ENCODE measurements at places on chromosomes 11 and 22.

GRCh38 chr11:13761250-13761649, 92.8 kb downstream of the FAR1 start:
- DNase-seq: no peak

DNA sequence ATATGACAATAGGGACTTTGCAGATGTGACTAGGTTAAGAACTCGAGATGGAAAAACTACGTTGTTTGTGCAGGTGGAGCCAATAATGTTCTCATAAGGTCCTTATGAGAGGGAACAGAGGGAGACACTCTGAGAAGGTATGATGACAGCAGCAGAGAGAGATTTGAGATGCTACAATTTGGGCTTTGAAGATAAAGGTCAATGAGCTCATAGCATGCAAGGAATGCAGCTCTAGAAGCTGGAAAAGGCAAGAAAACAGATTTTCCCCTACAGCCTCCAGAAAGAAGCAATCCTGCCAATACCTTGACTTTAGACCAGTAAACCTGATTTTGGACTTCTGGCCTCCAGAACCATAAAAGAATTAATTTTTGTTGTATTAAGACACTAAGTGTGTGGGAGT, 21.1 kb downstream of the FAM76B start:
- no peak for DNase-seq

- DNase-seq: no peak
These were observed 28.2 kb upstream of the OPCML start for GRCh38 chr11:133560472-133560855.

- DNase-seq: no peak
These were observed 18.7 kb downstream of the IGF2 start for GRCh38 chr11:2120359-2121100.

GRCh38 chr22:43826142-43827002, 14.3 kb upstream of the EFCAB6 start:
- DNase-seq: no peak

DNA sequence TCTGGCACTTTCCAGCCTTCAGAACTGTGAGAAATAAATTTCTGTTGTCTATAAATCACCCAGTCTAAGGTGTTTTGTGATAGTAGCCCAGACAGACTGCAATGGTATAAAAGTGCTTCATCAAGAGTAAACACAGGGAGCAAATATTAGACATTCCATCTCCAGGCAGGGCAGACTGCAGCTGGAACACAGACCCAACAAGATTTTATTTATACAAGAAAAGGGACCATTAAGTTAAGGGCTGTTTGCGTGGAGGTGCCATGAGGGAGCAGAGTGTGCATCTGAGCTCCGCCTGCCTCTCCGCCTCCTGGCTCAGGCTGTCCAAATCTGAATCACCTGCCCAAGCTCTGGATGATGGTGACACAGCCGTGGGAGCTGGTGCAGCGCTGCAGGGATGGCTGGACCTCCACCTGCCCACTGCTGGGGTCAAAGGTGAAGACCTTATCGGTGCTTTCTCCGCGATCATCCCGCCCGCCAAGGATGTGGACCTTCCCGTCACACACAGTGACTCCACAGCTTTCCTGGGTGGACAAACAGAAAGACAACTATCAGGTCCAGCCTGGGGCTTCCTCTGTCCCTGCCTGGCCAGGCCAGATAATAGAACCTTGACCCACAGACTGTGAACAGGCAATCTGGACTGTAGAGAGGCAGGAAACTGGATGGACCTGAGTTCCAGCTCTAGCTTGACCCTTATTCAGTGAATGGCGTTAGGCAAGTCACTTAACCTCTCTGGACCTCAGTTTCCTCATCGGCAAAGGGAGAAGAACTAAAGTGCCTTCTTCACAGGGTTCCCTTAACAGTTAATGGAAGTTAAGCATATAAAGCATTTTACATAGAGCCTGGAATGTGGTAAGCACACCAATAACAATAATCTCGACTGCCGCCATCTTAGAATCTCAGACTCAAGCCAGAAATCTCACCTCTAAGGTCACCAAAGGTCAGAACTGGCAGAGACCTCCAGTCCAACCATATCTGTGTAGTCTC, 10.5 kb downstream of the KLHL35 start:
- DNase-seq: no peak

- DNase-seq: no peak
These were observed 26.8 kb downstream of the TPCN2 start for GRCh38 chr11:69075421-69076128.

DNA sequence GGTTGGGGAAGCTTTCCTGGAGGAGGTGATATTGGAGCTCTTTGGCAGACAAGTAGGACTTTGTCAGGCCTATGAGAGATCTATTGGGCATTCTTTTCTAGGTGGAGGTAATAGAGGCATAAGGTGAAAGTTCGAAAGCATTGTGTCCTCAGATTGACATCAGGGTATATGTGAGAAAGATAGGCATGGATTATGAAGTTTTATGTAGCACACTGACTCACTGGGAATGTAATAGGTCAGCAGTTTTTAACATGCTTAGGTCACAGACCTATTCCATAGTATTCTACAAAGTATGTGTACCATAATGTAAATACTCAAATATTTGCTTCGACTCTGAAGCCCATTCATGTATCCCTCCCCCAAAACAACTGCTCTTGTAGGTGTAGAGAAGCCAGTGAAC, 11.8 kb downstream of the HIKESHI start:
- no peak for DNase-seq

- DNase-seq: no peak
These were observed 14.3 kb upstream of the FGF19 start for GRCh38 chr11:69718147-69718546.

- DNase-seq: no peak
These were observed 14.5 kb downstream of the LRRC32 start for GRCh38 chr11:76656050-76656531.

DNA sequence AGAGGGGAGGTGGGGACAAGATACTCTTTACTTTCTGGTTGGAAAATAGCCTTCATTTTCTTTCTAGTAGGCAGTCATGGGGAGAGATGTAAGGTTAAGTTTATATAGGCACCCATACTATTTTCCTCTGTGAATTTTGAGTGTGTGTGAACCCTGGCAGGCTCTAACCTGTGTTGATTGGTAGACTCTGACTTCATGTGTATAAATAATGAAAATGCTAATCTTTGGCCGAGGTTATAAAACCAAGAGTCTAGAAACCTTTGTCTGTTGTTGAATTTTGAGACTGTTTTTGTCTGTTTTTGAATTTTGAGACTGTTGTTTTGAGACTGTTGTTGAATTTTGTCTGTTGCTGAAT, 14.0 kb downstream of the TRIM44 start:
- DNase-seq: no peak

- DNase-seq: peak; percentile 83
These were observed 4.2 kb upstream of the FXYD2 start for GRCh38 chr11:117828611-117829368.

- no peak for DNase-seq
These were observed 49.7 kb upstream of the TTLL12 start for GRCh38 chr22:43236411-43237166.

- DNase-seq: no peak
These were observed 769.6 kb downstream of the LRRC4C start for GRCh38 chr11:40689823-40690222.

- DNase-seq: no peak
These were observed 90.5 kb upstream of the ALX4 start for GRCh38 chr11:44400431-44400830.

- no peak for DNase-seq
These were observed 113.8 kb downstream of the NECTIN1 start for GRCh38 chr11:119615003-119615881.

DNA sequence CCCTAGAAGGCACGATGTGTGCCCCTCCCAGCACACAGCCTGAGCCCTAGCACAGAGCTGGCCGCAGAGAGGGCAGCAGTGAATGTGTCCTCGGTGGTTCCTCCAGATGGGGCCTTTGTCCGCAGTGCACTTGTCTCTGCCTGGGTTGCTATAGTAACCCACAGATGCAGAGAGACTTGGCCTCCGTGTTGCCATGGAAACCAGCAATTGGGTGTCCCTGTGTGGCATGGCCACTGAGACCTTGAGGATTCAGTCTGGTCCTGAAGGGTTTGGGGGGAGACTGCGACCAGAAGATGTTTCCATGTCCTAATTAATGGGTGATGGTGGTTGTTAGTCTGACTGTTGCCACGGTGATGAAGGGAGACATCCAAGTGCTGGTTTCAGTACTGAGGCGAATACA, 42.6 kb upstream of the TUB start:
- no peak for DNase-seq

DNA sequence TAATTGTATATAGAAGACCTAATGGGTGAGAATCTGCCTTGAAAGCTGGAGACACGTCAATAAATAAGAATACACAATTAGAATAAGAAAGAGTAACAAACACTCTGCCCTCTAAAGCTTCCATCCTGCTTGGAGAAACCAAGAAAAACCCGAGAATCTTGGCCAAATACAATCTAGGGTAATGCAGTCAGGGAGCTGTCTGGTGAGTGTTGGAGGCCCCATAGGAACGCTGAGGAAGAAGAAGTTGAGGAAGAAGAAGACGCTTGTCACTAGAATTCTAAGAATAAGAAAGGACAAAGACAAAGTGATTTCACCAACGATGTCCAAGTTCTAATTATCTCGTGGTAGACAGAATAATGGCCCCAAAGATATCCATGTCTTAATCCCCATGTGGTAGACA, 4485.9 kb upstream of the OR11H1 start:
- no peak for DNase-seq

DNA sequence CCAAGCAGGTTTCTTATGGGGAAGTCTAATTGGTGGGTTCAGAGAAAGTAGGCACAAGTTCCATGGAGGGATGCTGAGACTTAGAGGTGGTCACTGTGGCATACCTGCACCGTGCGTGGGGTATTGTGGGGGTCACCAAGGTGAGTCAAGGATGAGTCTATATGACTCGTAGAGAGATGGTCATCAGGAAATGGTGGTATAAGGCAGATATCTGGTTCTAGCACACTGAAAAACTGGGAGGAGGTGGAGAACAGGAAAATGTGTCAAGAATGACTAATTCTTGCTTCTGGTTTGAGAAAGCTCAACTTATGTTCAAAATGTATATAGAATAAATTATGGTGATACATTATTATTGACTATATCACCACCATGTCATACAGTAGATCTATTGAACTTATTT, 258.1 kb downstream of the RAB38 start:
- no peak for DNase-seq

DNA sequence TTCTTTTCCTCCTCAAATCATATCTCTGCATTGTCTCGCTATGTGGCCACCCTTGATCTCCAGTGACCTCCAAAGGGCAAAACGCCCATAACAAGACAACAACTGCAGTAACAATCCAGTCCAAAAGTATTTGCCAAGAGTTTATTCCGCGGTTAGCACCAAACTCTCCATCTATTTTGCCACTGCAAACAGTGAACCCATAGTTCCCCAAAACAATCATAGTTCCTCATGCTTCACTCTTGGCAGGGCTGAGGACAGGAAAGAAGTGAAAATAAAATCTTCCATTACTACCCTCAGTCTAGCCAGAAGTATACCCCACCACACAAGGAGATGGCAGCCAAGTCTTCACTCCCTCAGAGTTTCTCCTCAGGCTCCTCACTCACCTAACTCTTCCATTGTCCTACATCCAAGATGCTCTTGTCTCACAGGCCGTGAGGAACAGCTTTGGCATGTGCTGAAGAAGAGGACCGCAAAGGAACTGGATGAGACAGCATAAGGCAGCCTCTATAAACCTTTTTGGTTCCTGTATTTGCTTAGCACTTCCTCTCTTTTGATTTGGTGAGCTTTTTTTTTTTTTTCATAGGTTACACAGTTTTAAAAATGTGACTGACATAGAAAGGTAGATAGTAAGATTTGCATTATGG, at the start of gene LPXN:
TSS of gene LPXN (minus strand) at position 480 of the 644 bp plus-strand sequence. CDS start at position 396, 84 bp downstream.
- DNase-seq: peak; percentile 38

DNA sequence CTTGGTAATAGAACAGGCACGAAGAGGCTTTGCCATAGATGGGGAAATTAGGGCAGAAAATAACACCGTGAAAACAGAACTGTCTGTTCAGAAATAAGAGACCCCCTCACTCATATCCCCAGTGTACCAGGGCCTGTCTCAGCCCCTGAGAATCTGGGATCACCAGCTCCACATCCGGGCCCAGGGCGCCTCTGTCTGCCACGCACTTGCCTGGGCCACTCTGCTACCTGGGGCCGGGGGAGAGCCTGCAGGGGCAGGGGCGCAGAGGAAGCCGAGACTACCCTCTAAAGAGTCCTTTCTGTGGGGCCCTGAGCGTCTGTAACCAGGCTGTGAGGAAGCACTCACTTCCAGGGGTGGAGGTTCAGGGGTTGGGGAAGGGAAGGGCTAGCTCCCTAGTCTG, 19.8 kb downstream of the NECTIN1 start:
- DNase-seq: no peak

DNA sequence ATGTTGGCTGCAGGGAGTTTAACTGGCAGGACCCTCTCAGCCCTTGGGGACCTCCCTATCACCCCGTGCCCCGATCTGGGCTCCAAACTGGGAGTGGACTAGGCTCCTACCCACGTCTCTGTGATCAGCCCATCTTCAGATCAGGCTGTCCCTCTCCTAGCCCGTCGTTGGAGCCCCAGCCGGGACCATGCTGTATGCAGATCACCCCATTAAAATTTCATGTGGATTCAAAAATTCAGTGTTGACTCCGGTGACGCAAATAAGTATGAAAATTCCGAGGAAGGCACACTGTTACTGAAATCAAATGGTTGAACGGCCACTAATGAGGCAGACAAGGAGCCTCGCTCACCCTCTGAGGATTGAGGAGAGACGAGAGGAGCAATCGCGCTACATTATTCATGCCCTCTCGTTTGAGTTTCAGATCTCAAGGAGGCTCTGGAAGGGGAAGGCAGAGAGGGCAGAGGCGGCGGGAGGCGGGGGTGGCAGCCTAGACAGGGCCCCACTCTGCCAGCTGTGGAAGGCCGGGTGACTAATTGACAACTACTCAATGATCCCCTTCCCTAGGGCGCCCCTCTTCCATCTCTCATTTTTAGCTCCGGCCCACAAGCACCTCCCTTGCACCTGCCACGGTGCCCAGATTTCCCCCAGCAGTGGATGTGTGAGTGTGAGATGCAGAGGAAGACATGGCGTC, 255.4 kb downstream of the MIAT start:
- DNase-seq: no peak

GRCh38 chr22:20021196-20022181, 579 bp downstream of the TANGO2 start:
- no peak for DNase-seq

GRCh38 chr11:36750349-36750748, 152.3 kb upstream of the RAG2 start:
- DNase-seq: no peak

GRCh38 chr11:103970701-103971249, 65.7 kb upstream of the DDI1 start:
- DNase-seq: no peak

DNA sequence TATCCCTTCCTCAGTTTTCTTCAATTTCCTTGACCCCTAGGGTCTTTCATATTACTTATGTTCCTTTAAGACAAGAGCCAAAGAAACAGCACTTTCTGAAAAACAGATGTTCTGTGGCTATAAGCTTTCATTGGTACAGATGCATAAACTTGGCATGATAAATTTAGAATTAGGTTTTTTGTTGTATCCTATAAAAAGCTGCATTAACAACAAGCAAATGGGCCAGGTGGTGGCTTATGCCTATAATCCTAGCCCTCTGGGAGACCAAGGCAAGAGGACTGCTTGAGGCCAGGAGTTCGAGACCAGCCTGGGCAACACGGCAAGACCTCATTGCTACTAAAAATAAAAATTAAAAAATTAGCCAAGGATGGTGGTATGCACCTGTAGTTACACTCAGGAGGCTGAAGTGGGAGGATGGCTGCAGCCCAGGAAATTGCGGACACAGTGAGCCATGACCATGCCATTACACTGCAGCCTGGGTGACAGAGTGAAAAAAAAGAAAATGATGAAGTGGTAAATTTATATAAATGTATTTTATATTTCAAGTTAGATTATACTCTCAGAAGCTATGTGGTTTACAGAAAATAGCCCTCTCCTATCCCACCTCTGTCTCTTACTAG, 18.3 kb downstream of the KMT5B start:
- DNase-seq: no peak

GRCh38 chr11:37505406-37505805, 907.4 kb upstream of the RAG2 start:
- no peak for DNase-seq

Data from T-helper 2 cell treated with Interferon-gamma antibody and Interleukin-4, amounts not matched to agents 5 μg/mL and 100 μg/mL, for 36 hours (primary cell).